NCI-H1105 treated with DMSO at 0.1 percent for 48 hours (cell line): ENCODE measurements at places on chromosomes 11 and 22.

- no peak for DNase-seq
These were observed 18.7 kb downstream of the SYNGR1 start for GRCh38 chr22:39368461-39368911.

GRCh38 chr11:76365038-76365679 is 15.8 kb downstream of the THAP12 start:
- no peak for DNase-seq

GRCh38 chr11:118212781-118213191 is 12.0 kb downstream of the JAML start:
- DNase-seq = no peak

DNA sequence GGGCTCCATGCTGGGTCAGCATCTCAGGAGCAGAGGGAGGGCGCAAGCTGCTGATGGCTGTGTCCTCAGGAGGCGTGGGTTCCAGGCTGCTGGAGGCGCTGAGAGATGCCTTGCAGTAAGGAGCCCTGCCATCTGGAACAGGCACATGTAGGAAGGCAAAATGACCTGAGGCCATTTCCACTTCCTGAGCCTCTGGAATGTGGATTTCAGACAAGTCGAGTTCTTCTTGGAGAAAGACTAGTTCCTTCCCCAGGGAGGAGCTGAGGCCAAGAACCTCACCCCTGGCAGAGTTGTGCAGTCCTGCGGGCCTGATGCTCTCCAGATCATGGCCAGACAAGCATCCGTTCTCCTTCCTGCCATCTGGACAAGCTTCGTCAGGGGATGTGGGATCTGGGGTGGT is 19.3 kb downstream of the HPS4 start:
- DNase-seq = no peak

DNA sequence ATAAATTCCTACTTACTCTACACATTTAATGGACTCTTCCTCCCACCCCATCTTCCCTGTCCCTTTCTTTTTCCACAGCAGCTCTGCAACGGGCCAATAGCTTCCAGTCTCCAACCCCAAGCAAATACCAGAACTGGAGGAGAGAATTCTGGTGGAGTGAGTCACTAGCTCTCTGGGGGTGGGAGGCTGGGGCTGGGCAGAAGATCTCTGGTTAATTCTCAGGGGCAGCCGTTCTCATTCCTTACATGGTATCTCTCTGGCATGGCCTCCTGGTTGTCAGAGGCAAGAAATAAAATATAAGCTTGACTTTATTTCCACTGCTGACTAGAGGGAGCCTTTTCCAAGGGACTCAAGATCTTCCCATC is 90.4 kb upstream of the PARVA start:
- DNase-seq = no peak

- no peak for DNase-seq
These were observed 2.9 kb upstream of the DDI1 start for GRCh38 chr11:104033561-104033960.

DNA sequence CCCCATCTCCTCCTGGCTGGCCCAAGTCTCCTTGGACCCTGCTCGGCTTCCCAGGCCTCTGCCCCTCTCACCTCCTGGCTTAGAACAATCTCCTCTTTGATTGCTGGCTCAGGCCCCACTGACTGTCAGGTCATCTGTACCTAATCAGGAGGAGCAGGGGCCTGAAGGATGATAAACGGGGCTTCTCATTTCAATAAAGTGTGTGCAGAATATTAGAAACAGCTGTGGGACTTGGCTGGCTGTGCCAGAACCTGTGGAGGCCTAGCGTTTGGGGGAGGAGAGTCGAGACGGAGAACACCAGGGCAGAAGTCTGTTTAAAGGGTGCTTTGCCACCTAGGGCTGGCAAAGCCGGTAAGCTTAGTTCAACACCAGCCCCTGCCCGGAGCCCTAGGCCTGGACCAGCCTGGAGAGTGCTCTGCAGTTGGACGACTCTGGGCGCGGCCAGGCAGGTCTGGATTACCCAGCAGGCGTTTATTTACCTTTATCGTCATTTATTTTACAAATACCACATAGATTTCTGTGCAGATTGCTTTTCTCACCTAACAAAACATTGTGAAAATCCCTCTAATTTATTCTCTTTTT is 10.1 kb upstream of the VSIG10L2 start:
- no peak for DNase-seq

DNA sequence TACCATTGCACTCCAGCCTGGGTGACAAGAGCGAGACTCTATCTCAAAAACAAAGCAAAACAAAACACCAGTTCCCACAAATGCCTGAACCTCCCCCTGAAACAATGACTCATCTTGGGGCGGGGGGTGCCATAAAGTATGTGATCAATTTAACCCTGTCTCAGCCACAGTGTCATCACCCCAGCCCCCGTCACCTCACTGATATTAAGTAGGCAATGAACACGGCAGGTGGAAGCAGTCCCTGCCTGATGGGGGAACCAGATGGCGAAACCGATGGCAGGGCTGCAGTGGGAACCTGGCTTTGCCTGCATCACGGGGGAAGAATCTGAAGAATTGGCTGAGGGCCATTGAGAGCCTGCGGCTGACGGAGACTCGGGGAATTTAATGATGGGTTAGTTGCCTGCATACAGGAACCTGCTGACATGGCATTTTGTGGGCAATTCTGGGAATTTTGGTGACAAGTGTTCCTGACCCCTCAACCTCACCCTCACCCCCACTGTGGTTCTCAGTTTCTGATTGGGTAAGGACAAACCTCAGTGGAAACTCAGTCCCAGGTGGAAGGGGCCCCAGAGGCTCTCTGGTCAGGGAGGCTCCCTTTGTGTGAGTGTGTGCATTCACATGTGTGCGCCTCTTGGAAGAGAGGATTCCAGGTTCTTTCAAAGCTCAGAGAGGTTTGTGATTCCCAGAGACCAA is 39.1 kb upstream of the SHISAL1 start:
- peak; percentile 84 for DNase-seq

GRCh38 chr11:92384358-92384757 is 159.7 kb downstream of the FAT3 start:
- DNase-seq = no peak

- no peak for DNase-seq
These were observed 106.1 kb downstream of the ZBTB16 start for GRCh38 chr11:114165326-114166230.

DNA sequence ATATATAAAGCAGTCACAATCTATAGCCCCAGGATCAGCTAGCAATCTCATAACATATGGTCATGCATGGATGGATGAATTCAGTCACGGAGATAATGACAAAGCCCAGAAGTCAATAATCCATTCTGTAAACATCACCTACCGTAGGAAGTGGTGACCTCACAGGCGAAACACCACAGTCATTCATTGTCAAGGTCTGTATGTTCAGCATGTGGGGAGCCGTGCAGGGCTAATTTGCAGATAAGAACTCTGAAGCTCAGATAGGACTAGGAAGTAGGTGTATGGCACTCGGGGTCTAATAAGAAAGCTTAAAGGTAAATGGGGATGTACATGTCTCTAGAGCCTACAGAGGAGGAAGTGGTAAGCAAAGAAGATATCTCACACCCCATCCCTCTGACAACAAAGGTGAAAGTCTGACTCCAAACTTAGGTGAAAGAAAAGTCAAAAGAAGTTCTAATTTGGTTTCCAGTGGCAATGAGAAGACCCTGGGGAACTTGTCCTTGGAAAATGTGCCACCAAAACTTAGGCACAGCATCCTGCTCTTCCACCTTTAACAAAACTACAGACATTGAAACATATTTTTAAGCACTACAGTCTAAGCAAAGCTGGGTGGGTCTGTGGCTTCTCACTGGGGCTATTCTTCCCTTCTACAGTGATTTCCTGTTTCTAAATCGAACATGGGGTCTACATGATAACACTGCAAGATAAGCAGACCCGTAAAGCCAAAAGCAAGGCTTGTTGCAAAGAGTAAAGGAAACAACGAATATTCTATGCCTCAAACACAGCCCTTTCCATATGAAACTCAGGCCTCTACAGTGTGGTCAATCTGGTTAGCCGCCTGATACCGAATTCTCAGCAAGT is 5.2 kb downstream of the CRTAM start:
- no peak for DNase-seq

GRCh38 chr11:67698247-67698646 is 23.8 kb upstream of the ALDH3B2 start:
- no peak for DNase-seq

GRCh38 chr22:31279821-31280505 is 12.3 kb downstream of the PIK3IP1 start:
- no peak for DNase-seq

DNA sequence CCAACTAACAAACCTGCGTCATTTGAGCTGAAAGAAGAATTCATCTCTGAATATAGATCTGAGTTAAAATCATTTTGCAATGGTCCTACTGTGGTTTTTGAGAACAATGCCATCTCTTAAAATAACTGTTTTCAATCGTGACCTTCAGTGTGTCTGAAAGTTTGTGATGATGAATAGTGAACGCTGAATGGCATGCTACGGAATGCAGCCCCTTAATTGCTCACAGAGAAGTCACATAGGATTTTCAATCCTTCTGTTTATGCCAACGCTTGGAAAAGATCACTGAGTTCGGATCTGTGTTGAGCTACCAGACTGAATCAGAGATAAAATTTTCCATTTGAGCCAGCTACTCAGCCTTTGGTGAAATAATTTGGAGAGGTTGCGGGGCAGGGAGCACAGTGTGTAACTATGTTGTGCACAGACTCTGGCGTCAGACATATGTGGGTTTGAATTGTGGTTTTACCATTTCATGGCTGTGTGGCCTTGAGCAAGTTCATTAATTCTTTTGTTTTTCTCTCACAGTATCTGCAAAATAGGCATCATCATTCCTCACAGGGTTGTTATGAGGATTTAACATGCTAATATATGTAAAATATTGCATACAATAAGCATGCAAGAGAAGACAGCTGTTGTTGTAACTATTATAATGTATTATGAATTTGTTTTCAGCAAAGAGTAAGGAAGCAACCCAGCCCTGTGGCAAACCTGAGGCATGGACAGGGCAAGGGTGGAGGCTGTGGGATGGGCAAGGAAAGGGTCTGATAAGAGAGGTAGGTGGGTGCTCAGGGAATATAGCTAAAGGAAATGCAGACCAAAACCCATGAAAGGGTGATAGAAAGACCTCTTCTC is 679.9 kb downstream of the KCNA4 start:
- no peak for DNase-seq

- peak; percentile 60 for DNase-seq
These were observed 27.8 kb upstream of the ZNRF3 start for GRCh38 chr22:28855355-28856094.

DNA sequence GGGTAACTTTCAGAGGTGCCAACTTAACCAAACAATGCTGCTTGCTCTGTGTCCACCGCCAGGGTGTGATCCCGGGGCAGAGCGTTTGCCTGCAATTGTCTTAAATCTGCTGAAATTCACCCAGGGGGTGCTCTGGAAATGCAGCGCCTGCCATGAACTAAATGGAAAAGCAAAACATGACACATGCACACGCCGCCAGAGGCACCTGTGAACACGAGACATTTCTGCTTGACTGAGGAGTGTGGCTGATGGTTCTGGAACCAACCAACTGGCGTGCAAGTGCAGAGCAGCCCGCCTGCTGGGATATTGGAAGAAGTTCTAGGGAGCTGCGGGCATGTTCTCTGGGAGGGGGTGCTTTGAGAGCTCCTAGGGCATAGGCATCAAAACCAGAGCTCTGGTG is 30.4 kb downstream of the DSCAML1 start:
- no peak for DNase-seq

GRCh38 chr11:62295504-62295903 is 3.4 kb downstream of the SCGB1D4 start:
- DNase-seq = no peak

DNA sequence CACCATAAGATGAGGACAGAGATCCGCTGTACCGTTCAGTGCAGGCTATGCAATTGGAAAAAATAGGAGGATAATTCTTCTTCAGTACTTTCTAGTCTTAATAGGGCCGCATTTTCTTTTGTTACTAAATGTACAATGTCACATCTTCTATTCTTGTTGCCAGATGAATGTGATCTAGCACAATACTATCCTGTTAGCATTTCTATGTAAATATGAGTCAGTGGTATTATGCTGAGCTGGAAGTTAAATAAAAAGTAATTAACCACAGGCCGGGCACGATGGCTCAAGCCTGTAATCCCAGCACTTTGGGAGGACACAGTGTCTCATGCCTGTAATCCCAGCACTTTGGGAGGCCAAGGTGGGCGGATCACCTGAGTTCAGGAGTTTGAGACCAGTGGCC is 24.4 kb upstream of the BIRC3 start:
- no peak for DNase-seq

DNA sequence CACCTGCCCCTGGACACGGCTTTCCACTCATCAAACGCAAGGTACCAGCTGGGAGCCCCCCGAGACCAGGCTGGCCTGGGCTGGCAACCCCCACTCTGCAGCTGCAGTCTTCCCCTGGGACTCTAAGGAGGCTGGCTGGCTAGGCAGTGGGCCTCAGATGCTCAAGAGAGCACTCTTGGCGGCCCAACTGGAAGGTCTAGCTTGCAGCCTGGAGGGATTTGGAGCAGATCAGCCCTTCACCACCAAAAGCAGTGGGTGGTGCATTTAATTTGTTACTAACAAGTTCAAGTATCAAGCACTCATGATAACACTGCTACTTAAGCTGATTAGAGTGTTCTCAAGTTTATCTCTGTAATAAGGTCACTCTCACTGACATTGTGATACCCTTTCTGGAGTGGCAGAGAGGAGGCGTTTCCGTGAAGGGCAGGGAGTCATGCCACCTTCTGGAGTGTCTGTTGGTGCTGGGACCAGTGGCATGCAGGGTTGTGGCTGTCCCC is 21.5 kb downstream of the C22orf23 start:
- no peak for DNase-seq

- DNase-seq = no peak
These were observed 2.0 kb upstream of the AP5B1 start for GRCh38 chr11:65782816-65783228.

- DNase-seq = no peak
These were observed 323.4 kb downstream of the SHANK2 start for GRCh38 chr11:70928854-70929598.

GRCh38 chr11:62487738-62488551 is 58.7 kb downstream of the AHNAK start:
- DNase-seq = peak; percentile 66

GRCh38 chr11:134333312-134333711 is 1.5 kb downstream of the GLB1L2 start:
- DNase-seq = no peak

DNA sequence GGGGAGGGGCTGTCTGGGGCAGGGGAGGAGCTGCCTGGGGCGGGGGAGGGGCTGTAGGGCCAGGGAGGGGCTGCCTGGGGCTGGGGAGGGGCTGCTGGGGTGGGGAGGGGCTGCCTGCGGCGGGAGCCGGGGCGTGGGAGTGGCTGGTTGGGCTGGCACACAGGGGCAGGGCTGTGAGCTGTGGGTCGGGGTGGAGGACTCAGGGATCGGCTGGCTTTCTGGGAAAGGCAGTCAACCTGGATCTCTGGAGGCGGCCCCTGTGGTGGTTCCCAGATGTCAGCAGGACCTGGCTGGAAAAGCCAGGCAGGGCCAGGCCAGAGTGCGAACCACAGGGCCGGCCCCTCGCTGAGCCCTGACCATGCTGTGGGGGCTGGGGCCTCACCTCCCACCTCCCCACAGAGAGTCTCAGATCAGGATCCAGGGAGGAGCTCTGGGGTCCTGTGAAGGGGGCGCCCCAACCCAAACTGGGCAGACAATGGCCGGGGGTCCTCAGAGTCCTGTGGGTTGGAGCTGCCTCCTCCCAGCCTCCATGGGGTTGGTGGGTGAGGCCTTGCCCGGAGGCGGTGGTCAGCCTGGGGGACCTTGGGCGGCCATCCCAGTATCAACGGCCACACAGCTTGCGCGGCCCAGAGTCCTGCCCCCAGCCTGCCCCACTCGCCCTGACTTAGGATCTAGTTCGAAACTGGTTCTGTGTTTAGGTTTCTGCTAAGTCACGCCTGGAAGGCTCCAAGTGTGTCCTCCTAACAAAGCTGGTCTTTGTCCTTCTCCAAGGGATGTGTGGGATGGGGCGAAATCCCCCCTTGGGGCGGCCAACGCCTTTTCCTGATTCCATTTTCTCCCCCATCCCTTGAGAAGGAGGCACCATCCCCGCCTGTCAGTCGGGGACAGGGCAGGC is 1.9 kb downstream of the MUC5B start:
- no peak for DNase-seq
